ENCODE measurements at places on chromosomes 2 and 18.

DNA sequence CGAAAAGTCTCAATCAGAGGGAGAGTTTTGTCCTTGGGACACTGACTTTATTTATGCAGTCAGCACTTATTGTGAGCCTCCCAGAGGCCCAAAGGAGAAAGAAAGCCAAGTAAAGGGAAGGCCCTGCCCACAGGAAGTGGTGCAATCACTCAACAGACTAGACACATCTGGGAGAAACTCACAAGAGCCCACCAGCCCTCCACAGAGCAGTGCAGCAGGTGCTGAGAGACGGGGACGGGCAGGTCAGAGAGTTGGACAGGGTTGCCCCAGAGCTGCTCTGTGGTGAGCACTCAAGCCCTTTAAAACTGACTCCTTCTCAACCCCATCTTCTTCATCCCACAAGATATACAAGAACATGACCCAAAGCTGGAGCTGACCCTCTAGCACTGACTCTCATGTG lies 96.0 kb downstream of the TFCP2L1 start:
- no peak for DNase-seq

DNA sequence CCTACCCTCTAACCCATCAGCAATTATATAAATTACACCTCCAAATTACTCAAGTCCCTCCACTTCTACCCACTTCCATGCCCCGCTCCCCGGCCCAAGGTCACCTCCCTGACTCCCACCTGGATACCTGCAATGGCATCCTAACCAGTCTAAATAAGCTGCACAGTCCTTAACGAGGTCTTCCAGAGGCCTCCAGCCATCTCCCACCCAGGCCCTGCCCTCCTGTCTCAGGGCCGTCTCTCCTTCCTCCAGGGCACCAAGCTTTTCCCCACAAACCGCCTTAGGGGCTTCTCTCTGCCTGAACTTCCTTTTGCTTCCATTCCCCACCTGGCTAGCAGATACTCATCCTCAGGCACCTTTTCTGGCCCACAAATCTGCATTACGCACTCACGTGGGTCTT lies 4.8 kb downstream of the L3MBTL4 start:
- no peak for DNase-seq

- no peak for DNase-seq
Measured at GRCh38 chr2:72994282-72994990, 77.1 kb downstream of the SFXN5 start.

DNA sequence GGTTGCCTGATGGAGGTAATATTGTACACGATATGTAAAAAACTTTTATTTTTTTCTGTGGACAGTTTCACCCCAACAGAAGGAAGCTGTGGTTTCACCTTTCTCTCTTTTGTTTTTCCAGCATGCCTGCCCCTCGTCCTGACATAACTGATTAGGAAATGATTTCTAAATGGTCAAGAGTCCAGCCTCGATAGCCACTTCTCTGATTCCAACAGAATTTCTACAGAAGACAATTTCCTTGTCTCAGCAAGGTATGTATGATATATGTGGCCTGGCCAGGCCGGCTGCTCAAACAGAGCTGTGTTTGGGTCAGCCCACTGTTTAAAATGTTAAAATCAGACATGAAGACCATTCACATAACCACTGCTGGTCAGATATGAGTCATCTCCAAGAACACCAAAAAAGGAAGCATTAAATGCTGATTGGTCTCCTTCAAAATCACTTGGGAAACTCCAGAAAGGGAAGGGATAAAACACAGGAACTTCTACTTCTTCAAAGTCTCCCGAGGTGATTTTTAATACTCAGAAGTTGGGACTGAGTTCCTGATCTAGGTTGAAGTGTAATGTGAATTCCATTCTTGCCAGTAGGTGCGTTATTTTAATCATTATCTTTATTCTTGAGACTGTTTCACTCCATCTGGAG lies 22.3 kb downstream of the ATP8B1 start:
- no peak for DNase-seq

All from activated CD4-positive, alpha-beta T cell treated with anti-CD3 and anti-CD28 coated beads, Interleukin-10, Interleukin-2, amounts not matched to agents 100 ng/mL and 50 ng/mL, durations not matched to agents 16 hours and 8 hours (primary cell).